Smooth muscle cell of the pulmonary artery (primary cell): ENCODE measurements at places on chromosomes 1 and 21. TPM values are rescaled to one million over a fixed set of nuclear protein-coding genes. Genes with fewer than 3 reads are reported as not detected.

Gene LCK
- total RNA-seq: not detected in 2 replicates

Gene TCP10L
- 0.26 and 0.65 TPM in 2 replicates for total RNA-seq

Gene TGFBR3
- total RNA-seq: 13.6 and 18.4 TPM in 2 replicates

Gene HCRTR1
- total RNA-seq: not detected in 2 replicates

Gene GRIK1
- 0.07 TPM in 1 of 2 replicates, not detected in the other for total RNA-seq
